ENCODE measurements at places on chromosomes 11 and 22.

DNA sequence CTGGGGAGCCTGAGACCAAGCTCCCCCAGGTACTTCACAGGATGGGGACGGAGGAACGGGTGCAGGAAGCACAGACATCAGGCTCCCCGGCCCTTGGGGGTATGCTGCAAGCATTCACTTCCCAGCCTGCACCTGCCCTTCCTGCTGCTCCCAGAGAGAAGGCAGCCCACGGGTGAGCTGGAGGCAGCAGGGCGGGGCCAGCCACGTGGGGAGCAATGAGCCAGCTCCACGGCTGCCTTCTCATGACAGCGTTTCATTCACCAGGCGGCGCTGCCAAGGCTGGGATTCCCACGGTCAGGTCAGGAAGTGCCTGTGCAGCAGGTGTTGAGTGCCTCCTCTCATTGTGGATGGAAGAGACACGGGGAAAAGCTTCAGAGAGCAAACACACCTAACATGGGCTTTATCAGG is 14.5 kb upstream of the PHLDA2 start:
- DNase-seq = no peak

- DNase-seq = no peak
These were observed 2.8 kb upstream of the CCND1 start for GRCh38 chr11:69637941-69638871.

DNA sequence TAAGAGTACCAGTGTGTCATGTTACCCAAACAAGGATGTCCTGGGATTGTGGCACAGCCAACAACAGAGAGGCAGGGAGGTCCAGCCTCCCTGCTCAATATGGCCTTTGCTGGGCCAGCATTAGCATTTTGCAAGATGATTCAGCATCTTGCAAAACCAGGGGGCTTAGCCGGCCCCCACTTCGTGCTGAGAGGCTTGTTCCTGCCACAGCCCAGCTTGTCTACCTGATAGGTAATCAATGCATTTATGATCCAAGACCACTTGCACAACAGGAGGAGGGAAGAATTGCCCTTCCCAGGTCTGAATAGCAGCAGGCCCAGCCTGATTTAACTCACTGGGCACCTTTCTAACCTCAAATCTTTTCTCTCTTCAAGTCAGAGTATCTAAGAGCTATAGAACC is 189.0 kb upstream of the SYT13 start:
- no peak for DNase-seq

GRCh38 chr11:36388071-36388470 is 92.0 kb downstream of the PRR5L start:
- DNase-seq = no peak

- DNase-seq = no peak
These were observed 7.1 kb upstream of the PDGFB start for GRCh38 chr22:39251762-39252460.

GRCh38 chr11:69080257-69080995 is 31.7 kb downstream of the TPCN2 start:
- no peak for DNase-seq

DNA sequence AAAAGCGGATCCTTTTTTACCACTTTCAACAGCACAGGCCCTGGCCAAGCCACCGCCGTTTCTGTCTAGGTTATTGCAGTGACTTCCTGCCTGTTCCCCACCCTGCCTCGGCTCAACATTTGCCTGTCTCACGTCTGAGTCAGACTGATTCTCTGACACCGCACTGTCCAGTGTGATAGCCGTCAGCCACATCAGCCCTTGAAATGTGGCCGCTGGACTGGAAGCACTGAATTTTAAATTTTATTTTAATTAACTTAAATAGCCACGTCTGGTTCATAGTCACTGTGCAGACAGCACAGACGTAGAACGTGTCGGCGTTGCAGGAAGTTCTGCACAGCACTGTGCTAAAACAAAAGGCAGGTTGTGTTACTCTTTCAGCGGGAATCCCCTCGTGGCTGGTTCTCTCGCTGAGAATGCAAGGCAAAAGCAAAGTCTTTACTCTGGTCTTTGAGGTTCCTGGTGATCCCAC is 56.3 kb upstream of the ADSL start:
- peak; percentile 48 for DNase-seq

- DNase-seq = no peak
These were observed 14.4 kb upstream of the SPTBN2 start for GRCh38 chr11:66743271-66743968.

GRCh38 chr11:126336138-126336541 is 19.3 kb upstream of the ST3GAL4 start:
- DNase-seq = peak; percentile 68

- no peak for DNase-seq
These were observed 14.2 kb downstream of the GAS2 start for GRCh38 chr11:22680628-22681027.
